MG63 (cell line): ENCODE measurements at places on chromosomes 16 and 17. TPM values are rescaled to one million over a fixed set of nuclear protein-coding genes. Genes with fewer than 3 reads are reported as not detected.
A peak's percentile ranks its signal among the peaks of the same experiment; 100 is the strongest.

FNDC8 gene
- not detected in 2 replicates for total RNA-seq

RAB37 gene
- total RNA-seq = not detected in 2 replicates

EPN2 gene
- total RNA-seq = 16.4 and 31.6 TPM in 2 replicates

ZNF174 gene
- 19.4 and 22.6 TPM in 2 replicates for total RNA-seq

SULT1A4 gene
- total RNA-seq = 6.1 TPM in 1 of 2 replicates, not detected in the other

CDH11 gene
- 22.1 and 33.2 TPM in 2 replicates for total RNA-seq

DNA sequence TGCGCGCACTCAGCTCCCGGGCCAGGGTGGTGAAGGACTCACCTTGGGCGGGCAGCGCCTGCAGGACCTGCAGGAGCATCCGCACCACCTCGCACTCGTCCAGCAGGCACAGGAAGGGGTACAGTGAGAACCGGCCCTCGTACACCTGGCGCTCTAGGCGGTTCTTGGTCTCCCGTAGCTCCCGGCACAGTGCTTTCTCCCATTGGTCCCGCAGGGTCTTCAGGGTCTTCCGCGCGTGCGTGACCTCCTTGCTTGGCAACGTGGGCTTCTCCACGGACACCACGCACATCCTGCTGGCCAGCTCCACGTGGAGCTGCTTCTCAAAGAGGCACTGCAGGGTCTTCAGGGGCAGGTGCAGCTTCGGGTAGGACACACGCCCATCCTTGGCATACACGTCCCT lies 74.1 kb upstream of the MED13 start:
- no peak for DNase-seq

DNA sequence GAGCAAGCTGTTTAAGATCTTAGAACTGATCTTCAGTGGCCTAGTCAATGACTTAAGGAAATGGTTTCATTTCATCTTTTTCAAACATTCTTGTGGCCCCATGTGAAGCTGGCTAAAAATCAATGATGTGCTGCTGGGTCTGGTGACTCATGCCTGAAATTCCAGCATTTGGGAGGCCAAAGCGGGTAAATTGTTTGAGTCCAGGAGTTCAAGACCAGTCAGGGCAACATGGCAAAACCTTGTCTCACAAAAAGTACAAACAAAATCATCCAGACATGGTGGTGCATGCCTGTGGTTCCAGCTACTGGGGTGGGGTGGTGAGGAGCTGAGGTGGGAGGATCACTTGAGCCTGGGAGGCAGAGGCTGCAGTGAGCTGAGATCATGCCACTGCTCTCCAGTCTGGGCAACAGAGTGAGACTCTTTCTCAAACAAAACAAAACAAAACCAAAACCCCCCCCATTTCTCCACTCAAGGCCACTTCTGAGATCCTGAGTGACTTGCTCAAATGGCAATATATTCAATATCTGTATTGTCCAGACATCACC lies 17.4 kb upstream of the COL1A1 start:
- peak; percentile 77 for DNase-seq

DNA sequence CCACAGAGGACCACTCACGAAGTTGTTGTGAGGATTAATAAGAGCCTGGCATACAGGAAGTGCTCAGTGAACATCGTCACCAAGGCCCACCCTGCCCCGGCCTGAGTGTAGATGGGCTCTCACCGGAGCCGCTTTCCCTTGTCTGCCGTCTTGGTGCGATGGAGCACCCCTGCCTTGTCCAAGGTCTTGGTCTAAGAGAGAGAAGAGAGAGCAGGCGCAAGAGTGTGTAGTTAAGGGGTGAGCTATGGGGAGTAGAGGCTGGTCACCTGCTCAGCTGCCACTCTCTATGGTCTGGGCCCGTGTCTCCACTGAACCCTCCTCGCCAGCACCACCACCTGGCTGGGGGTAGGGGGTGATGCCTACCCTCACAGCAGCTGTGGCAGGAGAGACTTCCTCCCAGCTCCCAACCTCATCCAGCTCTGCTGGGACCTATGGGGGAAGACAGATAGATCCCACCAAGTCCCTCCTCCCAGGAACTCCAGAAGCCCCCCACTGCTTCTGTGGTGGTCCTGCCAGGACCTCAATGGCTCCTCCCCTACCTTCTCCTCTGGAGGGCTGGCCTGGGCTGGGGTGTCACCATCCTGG lies 28.7 kb downstream of the ARHGAP27 start:
- DNase-seq = no peak

GRCh38 chr16:57055671-57056070 lies 36.7 kb upstream of the CPNE2 start:
- no peak for DNase-seq

DNA sequence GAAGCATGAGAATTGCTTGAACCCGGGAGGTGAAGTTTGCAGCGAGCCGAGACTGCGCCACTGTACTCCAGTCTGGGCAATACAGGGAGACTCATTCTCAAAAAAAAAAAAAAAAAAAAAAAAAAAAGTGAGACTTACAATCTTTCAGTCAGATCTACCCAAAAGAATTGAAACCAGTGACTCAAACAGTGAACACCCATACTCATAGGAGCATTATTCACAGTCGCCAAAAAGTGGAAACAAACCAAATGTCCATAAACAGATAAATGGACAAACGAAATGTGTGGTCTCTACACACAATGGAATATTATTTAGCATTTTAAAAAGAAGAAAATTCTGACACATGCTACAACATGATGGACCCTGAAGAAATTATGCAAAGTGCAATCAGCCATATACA lies 9.1 kb upstream of the SCNN1B start:
- DNase-seq = no peak

DNA sequence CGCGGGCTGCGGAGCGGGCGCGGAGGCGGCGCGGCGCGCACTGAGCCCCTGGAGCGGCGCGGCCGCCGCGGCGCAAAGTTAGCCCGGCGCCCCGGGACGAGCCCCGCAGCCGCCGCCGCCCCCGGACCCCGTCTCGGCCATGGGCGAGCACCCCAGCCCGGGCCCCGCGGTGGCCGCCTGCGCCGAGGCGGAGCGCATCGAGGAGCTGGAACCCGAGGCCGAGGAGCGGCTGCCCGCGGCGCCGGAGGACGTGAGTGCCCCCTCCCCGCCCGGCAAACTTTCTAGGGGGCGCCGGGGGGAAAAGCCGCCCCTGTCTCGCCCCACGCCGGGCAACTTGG lies 388 bp downstream of the RHBDL3 start:
- DNase-seq = no peak

DNA sequence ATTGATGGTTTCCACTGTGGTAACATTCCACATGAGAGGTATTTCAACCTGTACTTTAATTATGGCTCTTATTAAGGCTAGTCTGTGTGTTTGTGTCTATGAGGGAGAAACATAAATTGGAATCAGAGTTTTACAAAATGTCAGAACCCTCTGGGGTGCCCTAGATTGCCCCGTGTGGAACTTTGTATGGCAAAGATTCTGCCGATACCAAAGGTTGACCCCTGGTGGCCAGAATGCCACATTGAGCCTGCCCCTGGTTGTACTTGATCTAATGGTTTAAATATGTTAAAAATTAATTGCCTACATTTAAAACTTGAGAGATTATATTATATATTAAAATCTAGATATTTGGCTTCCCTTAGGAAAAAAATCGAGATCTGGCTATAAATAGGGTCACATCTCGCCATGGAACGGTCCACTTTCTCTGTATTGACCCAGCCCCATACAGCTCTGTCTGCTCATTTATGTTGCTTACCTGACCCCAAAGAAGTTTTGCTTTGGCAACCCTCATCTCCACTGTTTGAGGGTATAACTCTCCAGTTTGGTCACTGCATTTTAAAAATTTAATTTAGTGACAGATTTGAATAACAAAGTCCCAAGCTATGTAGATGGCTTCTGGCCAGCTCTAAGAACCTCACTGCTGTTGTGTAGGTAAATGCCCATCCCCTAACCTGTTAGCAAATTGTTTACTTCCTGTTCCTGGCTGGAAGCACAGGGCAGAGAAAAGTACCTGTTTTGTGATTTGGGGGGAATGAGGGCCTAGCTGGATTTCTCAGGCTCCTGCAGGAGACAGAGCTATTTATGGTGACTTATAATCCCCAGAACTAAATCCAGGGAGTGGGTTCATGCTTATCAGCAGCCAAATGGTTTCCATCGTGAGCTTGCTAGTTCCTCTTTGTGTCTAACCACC lies 95.0 kb downstream of the PLCG2 start:
- DNase-seq = peak; percentile 21

DNA sequence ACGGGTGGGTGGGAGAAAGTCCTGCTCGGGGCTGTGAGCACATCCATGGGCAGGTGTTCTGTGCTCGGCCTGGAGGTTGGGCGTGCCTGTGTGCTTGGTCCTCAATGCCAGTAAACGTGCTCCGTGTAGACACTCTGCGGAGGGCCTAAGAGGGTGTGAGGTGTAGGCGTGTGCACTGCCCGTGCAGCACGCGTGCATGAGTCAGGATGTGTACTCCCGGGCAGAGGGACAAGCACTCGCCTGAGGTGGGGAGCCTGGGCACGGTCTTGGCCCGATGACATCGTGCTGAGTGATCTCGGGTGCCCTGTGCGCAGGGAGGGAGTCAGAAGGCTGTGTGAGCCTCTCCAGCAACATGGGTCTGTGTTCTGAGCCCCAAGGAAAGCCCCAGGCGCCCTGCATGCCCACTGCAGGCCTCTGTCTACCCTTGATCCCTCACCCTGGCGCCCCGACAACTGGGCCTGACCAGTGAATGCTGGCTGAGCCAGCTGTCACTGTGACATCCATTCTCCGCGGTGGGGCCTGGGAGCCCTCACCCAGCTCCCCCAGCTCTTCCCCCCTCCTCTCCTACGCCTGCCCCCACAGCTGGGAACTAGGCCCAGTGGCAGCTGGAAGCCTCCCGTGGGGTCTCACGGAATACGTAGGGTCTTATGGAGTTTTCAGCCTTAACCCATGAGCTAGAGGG lies 23.5 kb upstream of the NXPH3 start:
- DNase-seq = peak; percentile 72

DNA sequence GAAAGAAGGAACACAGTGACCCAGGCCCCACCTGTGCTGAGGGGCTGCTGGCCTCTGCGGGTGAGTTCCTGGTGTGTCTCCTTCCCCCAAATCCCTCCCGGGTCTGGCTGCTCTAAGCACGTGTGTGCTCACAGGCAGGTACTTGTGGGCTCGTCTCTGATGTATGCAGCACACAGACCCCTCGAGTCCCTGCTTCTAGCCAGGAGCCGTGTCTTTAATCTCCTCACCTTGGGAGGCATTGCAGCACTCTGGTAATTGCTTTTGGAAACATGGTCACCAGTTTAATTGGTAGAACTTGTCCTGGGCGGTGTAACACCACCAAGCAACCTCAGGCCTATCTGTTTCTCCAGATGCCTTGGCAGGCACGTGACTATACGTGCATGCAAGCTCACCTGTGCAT lies 8.8 kb upstream of the RPL38 start:
- no peak for DNase-seq

- peak; percentile 66 for DNase-seq
Measured at GRCh38 chr17:82551779-82552457, 32.4 kb downstream of the FOXK2 start.

DNA sequence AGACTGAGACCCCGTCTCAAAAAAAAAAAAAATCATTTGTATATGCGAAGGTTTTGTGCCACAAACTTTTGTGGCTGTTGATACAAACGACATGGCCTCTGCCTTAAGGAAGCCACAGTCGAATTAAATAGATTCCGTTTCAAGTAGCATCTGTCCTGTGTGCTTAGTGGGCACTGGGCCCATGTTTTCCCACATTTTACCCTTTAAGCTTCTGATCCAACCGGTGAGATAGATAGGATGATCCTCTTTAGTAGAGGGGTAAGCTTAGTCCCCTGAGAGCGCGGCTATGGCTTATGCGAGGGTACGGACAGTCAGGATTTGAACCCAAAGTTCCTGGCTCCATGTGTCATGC lies 776 bp upstream of the TMEM219 start:
- no peak for DNase-seq

DNA sequence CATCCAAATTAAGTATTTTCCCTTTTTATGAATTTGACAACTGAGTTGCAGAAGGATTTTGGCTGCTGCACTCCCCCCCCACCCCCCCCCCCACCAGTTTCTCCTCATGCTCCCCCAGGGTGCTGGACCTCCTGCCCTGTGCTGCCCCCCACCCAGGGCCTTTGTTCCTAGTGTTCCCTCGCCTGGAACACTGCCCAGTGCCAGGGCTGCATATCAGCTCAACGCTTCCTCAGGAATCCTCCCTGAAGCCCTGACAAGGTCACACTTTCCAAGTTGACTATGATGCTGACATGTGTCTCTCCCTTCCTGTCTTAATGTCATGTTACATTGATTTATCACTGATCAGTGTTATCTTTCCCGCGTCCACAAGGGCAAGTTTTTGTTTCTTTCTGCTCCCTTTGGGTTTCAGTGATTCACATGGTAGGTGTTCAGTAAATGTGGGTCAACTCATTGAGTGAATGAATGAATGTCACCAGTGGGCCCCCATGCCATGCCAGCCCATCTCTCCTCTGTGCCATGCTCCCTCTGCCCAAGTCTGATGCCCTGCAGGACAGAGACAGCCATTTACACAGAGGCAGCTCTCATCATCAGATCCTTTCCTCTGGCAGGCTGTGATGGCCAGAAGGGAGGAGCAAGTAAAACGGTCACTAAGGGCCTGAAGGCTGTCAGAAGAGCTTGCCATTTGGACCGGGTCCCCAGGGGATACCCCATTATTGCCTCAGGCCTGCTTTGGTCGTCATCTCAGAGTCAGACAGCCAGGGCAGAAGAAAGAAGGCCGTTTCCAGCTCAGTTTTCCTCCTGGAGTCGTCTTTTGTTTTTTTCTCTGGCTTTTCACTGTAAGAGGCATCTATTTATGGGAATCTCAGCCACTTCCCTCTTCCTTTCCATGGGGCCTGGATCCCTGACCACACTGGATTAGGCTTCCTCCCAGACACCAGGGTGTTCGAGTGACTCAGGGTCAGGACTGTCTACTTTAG lies 386.2 kb downstream of the SNX29 start:
- DNase-seq = no peak

GRCh38 chr17:61468263-61468907 lies 16.2 kb downstream of the TBX4 start:
- no peak for DNase-seq

DNA sequence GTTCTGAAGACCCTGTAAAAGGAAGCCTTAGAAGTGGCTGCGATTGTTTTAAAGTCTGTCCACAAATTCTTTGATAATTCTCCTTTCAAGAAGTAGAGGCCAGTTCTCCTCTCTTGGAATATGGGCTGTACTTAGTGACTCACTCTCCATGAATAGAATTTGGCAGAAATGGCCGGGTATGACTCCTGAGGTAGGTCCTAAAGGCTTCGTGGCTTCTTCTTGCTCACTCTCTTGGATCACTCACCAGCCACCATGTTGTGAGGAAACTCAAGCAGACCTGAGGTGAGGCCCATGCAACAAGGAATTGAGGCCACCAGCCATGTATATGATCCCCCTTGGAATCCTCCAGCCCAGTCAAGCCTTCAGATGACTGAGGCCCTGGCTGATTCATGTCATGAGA lies 75.8 kb downstream of the WWOX start:
- peak; percentile 36 for DNase-seq

GRCh38 chr16:26457882-26458281 lies 608.8 kb upstream of the C16orf82 start:
- no peak for DNase-seq
